Left cardiac atrium (tissue), 4 donors: ENCODE measurements at places on chromosomes 3 and 15. TPM values are rescaled to one million over a fixed set of nuclear protein-coding genes. Genes with fewer than 3 reads are reported as not detected.

GUCA1C gene
- not detected for total RNA-seq

- DNase-seq, result no peak
Observed at GRCh38 chr15:98063871-98064270, 103.4 kb downstream of the ARRDC4 start.

DNA sequence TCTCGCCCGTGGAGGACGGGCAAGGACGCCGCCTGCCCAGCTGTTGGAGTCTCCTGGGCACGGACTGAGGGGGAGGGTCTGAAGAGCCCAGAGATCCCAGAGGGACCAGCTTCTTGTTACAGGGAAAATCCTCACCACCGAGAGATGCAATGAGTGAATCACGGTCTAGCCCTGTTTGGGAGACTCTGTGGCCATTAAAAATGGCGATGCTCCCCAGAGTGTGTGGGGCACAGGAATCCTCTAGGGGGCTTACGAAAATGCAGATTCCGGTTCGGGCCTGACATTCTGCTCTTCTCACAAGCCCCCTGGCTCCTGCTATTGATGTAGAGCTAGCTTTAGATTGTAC lies 35.5 kb upstream of the EPHB3 start:
- DNase-seq, result no peak

CHCHD4 gene
- 21.8 TPM for total RNA-seq

- DNase-seq, result no peak
Observed at GRCh38 chr15:65883571-65883970, 14.3 kb downstream of the RAB11A start.

PIERCE2 gene
- 4.5 TPM for total RNA-seq

- peak; percentile 19 for DNase-seq
Observed at GRCh38 chr3:132145833-132146232, 111.0 kb upstream of the CPNE4 start.

TBC1D23 gene
- total RNA-seq, result 32.5 TPM

- DNase-seq, result peak; percentile 79
Observed at GRCh38 chr15:61834076-61834697, 226.1 kb downstream of the VPS13C start.

PDZRN3 gene
- total RNA-seq, result 30.8 TPM

TEX264 gene
- 44.1 TPM for total RNA-seq

MESP1 gene
- 10.5 TPM for total RNA-seq

DNA sequence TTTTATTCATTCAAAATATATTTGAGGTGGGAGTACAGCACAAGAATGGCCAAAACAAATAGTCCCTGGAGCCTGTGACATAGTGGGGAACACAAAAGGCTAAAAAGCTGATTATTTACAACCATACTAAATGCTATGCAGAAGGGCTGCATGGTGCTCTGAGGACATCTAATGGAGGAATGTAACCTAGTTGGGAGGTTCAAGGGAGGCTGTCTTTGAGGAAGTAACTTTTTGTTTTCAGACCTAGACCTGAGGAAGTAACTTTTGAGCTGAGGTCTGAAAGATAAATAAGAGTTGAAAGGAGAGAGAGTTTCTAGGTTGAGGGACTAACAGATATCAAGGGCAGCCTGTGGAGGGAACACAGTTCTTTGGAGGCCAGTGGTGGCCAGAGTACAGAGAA lies 34.8 kb upstream of the RASA2 start:
- no peak for DNase-seq

- DNase-seq, result no peak
Observed at GRCh38 chr15:27903405-27903804, 195.7 kb downstream of the OCA2 start.

PATL2 gene
- 4.8 TPM for total RNA-seq

GRCh38 chr15:39680868-39681267 lies 100.0 kb downstream of the THBS1 start:
- no peak for DNase-seq

- peak; percentile 41 for DNase-seq
Observed at GRCh38 chr15:100818927-100819326, 60.7 kb upstream of the ALDH1A3 start.
